G401 (cell line): ENCODE measurements at places on chromosomes 4 and X. TPM values are rescaled to one million over a fixed set of nuclear protein-coding genes. Genes with fewer than 3 reads are reported as not detected.

HS6ST2 gene
- 76.5 and 103 TPM in 2 replicates for total RNA-seq

HTR2C gene
- total RNA-seq, result not detected in 2 replicates

SLC2A9 gene
- total RNA-seq, result not detected in 2 replicates

ERAS gene
- 9.6 TPM in 1 of 2 replicates, not detected in the other for total RNA-seq

NLGN4X gene
- not detected in 2 replicates for total RNA-seq

ATP2B3 gene
- total RNA-seq, result not detected in 2 replicates

SLC9A7 gene
- total RNA-seq, result 1.5 and 2.1 TPM in 2 replicates

VCX gene
- not detected in 2 replicates for total RNA-seq

STK26 gene
- total RNA-seq, result 3.0 and 3.1 TPM in 2 replicates

OPHN1 gene
- total RNA-seq, result 1.7 and 3.9 TPM in 2 replicates

PHEX gene
- not detected in 2 replicates for total RNA-seq

PRDM8 gene
- 0.06 and 0.20 TPM in 2 replicates for total RNA-seq

TRIM61 gene
- total RNA-seq, result not detected in 2 replicates

NAT8L gene
- 9.5 and 11.4 TPM in 2 replicates for total RNA-seq

POU3F4 gene
- not detected in 2 replicates for total RNA-seq

FRMD7 gene
- total RNA-seq, result not detected in 2 replicates

NXF2B gene
- not detected in 2 replicates for total RNA-seq

NEIL3 gene
- total RNA-seq, result 4.0 and 4.7 TPM in 2 replicates

- DNase-seq, result no peak
These were observed 40.6 kb downstream of the DOCK11 start for GRCh38 chrX:118536204-118536603.

GRCh38 chr4:158760866-158761265, 8.0 kb upstream of the FNIP2 start:
- DNase-seq, result no peak

DNA sequence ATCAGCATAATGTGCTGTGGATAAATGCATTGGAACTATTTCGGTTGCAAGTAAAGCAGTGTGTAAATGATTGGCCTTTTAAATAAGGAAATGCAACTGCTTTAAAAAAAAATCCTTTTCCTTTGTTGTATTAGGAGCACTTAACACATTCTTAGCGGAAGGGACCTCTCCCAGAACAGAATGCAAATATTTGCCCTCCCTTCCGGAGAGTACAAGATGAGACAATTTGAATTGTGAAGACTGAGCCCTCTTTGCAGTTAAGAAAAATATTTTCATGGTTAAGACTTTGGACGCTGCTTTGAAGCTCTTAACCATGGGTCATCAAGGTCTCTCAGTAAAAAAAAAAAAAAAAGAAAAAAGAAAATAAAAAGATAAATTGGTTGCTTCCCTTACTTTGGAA, 9.5 kb upstream of the NOX1 start:
- no peak for DNase-seq

GRCh38 chrX:23633834-23634580, 33.3 kb upstream of the PRDX4 start:
- peak; percentile 1 for DNase-seq

- no peak for DNase-seq
These were observed 71.2 kb downstream of the SNX25 start for GRCh38 chr4:185280608-185281007.

DNA sequence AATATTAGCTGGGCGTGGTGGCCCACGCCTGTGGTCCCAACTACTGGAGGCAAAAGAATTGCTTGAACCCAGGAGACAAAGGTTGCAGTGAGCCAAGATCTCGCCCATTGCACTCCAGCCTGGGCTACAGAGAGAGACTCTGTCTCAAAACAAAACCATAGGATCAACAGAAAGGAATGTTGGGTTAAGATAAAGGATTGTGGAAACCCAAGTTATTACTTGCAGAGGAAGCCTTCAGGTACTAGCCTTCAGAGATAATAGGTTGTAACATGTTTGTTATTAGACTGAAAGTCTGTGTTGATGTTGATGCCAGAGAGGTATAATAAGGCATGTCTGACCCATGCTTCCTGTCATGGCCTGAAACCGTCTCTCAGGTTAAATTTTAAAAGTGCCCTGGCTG, 16.9 kb downstream of the SSX5 start:
- DNase-seq, result no peak

DNA sequence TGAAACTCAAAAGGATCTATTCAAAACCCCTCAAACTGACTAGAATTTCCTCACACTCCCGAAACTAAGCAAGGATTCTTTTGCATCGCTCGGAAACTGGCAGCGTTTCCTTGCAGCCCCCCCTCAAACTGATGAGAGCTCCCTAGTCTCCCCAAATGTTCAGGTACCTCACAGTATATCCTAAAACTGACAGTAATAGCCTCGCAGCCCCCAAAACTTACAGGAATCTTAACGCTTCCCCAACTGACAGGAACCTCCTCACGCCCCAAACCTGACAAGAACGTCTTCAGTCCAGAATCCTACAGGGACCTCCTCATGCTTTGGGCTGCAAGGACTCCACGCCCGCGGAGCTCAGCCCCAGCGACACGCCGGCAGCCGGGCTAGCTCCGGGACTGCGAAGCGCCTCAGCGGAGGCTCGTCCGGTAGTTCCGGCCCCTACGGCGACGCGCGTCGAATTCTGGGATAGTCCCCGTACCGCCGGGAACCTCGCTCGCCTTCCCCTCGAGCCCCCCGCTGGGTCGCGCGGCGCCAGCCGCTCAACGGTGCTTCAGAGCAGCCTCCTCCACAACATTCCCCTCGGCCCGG, 640 bp downstream of the PHF8 start:
- DNase-seq, result peak; percentile 45

- DNase-seq, result no peak
These were observed 22.5 kb upstream of the MYOZ2 start for GRCh38 chr4:119113033-119113655.

DNA sequence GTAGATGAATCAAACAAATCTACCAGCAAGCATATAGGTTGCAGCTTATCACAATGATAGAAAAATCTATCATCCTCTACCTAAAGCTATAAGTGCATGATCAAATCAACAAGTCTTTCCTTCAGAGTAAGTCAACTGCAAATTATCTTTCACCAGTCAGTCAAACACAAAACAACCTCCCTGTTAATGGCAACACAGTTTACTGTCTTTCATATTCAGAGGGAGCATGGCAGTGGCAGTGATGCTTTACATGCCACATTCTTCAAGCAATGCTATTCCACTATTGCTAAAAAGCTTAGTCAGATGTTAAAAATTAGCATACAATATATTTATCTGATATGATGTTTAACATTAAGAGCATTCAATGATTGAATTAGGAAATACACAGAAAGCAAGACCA, 245.1 kb upstream of the KLHL4 start:
- DNase-seq, result no peak

DNA sequence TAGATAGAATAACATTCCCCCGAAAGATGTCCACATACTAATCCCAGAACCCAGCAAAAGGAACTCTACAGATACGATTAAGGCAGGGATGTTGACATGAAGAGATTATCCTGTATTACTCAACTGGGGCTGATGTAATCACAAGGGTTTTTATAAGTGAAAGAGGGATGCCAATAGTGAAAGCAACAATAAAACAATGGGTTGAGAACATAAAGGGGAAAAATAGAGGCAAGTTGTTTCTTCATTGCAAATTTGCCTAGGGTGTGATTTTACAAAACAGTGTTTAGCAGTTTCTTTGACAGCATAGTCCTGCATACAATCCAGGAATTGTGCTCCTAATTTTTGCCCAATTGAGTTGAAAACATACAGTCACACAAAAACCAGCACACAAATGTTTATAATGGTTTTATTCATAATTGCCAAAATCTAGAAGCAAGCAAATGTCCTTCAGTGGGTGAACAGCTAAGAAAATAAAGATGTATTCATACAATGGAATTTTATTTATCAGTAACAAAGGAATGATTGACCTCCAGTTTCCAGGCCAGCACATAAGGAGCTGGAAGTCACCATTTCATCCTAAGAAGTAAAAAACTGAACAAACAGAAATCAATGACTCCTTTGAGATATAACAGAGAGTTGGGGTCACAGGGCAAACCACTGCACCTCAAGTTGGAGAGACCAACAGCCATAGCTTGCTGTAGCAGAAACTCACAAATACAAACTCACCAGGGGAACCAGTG, 107.2 kb downstream of the CENPC start:
- no peak for DNase-seq

GRCh38 chr4:142600952-142601351, 245.1 kb downstream of the INPP4B start:
- no peak for DNase-seq

GRCh38 chrX:46759645-46759974, 692 bp upstream of the SLC9A7 start:
- DNase-seq, result no peak

GRCh38 chr4:186144198-186144945, 39.9 kb downstream of the FAM149A start:
- peak; percentile 73 for DNase-seq

GRCh38 chrX:48894891-48895290, 2.7 kb downstream of the TIMM17B start:
- DNase-seq, result no peak

DNA sequence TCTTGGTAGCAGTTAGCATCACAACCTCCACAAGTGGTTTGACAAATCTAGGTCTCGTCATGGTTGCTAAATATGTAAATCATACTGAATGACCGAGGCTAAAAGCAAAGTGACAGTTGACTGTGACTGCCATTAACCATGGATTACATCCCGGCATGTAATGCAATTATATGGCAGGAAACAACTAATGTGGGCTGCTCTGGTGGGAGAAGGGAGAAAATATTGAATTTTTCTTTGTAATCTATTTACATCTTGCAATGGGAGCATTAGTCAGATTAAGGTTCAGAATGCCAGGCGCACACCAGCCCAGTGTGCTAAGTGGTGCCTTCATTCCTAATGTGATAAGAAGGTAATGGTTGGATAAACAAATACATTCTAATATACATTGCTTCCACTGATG, 35.8 kb downstream of the UNC5C start:
- no peak for DNase-seq

DNA sequence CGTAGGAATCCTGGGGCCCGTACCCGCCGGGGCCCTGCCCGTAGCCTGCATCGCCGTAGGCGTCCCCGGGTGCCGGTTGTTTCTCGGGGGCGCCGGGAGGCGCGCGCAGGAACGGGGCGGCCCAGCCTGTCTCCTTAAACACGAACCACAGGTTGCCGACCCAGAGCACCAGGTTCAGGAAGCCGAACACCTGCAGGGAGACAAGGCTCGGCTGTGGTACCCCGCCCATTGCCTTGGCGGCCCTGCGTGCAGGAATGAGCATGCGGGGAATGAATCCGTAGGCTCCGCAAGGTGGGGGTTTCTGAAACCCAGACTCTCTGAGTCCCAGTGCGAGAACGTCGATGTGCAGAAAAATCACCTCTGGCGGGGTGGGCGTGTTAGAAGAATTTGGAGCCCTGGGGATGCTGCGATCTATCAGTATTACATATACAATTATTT, 5.4 kb upstream of the PRICKLE3 start:
- DNase-seq, result no peak

GRCh38 chrX:46584736-46585135, 11.2 kb downstream of the CHST7 start:
- DNase-seq, result no peak

GRCh38 chr4:8709729-8710360, 117.3 kb downstream of the CPZ start:
- no peak for DNase-seq

GRCh38 chr4:18934197-18934596, 912.6 kb upstream of the LCORL start:
- DNase-seq, result no peak

GRCh38 chr4:101451086-101451485, 103.8 kb upstream of the PPP3CA start:
- DNase-seq, result no peak

- no peak for DNase-seq
These were observed 86.8 kb downstream of the WDFY3 start for GRCh38 chr4:84879651-84880200.

DNA sequence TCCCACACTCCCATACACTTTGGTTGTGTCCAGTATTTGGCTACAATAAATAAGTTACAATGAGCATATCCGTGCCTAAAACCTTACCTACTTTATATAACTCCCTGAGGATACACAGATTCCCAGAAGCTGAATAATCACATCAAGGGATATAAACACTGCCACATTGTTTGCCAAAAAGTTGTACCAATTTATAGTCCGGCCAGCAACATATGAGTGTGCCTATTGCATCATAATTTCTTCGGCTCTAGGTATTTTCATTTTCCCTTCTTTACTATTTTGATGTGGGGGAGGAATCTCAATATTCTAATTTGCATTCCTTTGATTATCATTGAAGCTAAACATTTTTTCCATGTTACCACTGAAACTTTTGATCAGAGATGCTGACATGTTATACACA, 146.4 kb downstream of the PCDH19 start:
- no peak for DNase-seq

DNA sequence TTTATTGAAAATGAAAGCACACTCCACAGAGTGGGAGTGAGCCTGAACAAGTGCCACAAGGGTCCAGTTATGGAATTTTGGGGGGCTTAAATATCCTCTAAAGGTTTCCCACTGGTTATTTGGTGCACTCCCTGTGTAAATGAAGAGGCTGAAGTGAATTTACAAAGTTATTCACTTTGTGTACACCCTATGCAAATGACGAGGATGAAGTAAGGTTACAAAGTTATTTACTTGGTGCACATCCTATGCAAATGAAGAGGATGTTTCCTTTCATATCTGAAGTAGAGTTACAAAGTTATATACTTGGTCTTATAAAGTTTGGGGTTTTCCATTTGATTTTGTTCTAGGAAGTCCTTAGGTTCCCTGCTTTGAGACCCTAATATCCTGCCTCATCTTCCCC, 13.1 kb downstream of the NLRP2B start:
- no peak for DNase-seq

GRCh38 chr4:165874791-165875371, 1.8 kb downstream of the TLL1 start:
- peak; percentile 78 for DNase-seq

GRCh38 chr4:39565878-39566600, 38.8 kb upstream of the UGDH start:
- DNase-seq, result no peak
